MM.1S (cell line): ENCODE measurements at places on chromosomes 12 and 14.

DNA sequence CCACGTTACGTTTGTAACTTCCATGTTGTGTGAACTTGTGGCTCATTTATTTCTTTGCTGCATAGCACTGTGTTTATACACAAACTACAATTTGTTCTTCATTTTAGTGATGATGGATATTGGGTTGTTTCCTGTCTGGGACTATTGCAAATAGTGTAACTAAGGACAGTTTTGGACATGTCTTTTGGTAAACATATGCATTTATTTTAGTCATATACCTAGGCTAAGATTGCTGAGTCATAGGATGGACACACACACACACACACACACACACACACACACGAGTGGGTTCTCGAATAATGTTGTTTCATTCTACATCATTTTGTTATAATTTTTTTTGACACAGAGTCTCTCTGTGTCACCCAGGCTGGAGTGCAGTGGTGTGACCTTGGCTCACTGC lies 123.5 kb upstream of the CAND1 start:
- H3K27ac ChIP-seq, result no peak overlapping the region
- no peaks in the 10 kb centered on the region for H3K36me3 ChIP-seq
- DNase-seq, result no peak
- no peaks in the 10 kb centered on the region for H3K27me3 ChIP-seq
- H3K4me1 ChIP-seq, result no peaks in the 10 kb centered on the region
- no peak overlapping the region for H3K4me3 ChIP-seq

GRCh38 chr12:57749061-57749460 lies 3.0 kb downstream of the CDK4 start:
- no peak for DNase-seq
- no peaks in the 10 kb centered on the region for H3K27me3 ChIP-seq
- peaks cover 7% of the 10 kb centered on the region; the same call in 1 of the 2 replicates for H3K36me3 ChIP-seq
- H3K4me1 ChIP-seq, result peaks cover 23% of the 10 kb centered on the region
- no peak overlapping the region for H3K27ac ChIP-seq

DNA sequence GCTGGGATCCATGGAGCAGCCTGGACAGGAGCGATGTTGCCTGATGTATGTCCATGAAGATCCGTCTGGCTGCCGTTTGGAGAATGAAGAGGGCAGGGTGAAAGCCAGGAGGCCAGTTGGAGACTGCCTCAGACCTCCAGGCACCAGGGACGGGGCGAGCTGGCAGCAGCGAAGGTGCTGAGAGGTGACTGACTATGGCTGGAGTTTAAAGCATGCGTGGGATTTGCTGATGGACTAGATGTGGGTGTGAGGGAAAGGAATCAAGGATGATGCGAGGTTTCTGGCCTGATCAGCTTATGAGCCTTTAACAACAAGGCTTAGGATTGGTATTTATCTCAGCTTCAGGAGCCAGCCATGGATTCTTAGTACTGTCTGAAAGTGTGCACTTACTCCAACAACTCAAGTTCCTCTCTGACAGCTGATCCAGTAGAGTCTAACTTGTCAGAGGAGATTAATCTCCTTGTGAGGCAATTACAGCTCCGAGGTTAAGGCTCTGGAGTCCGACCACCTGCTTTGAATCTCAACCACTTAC lies 49.4 kb downstream of the DYNC1H1 start:
- no peaks in the 10 kb centered on the region for H3K36me3 ChIP-seq
- H3K27me3 ChIP-seq, result no peaks in the 10 kb centered on the region
- H3K4me3 ChIP-seq, result no peak overlapping the region
- no peak overlapping the region for H3K27ac ChIP-seq
- no peaks in the 10 kb centered on the region for H3K4me1 ChIP-seq
- no peak for DNase-seq

- H3K36me3 ChIP-seq, result no peaks in the 10 kb centered on the region
- no peaks in the 10 kb centered on the region for H3K27me3 ChIP-seq
- peak overlapping the region; percentile 51 for H3K27ac ChIP-seq
- peak overlapping the region; percentile 19 for H3K4me3 ChIP-seq
- peaks cover 16% of the 10 kb centered on the region for H3K4me1 ChIP-seq
These were observed 35.5 kb upstream of the SOCS2 start for GRCh38 chr12:93536766-93537488.

DNA sequence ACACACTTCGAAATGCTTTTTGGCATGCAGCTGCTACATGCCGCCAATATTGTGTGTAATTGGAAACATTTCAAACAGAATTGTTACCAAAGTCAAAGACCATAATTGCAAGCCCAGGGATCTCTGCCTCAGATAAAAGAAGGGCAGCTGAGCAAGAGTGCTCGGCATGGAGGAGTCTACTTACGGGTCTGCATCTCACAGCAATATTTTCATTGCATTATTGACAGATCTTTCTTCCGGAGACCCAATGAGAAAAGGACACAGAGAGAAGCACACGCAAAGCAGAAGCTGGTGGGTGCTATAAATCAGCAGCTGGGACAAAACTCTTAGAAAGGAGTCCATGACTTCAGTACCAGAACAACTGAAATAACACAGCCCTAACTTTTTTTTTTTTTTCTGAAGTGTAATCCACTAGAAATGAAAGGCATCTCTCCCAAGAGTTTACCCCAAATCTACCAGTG lies 4.9 kb downstream of the PRICKLE1 start:
- H3K4me1 ChIP-seq, result peaks cover 3% of the 10 kb centered on the region; the same call in 1 of the 2 replicates
- H3K27ac ChIP-seq, result no peak overlapping the region
- no peak for DNase-seq
- H3K36me3 ChIP-seq, result no peaks in the 10 kb centered on the region
- no peak overlapping the region for H3K4me3 ChIP-seq
- H3K27me3 ChIP-seq, result 0 out of 2 replicates have a peak, but pooled peaks cover 7% of the 10 kb centered on the region

- H3K4me3 ChIP-seq, result no peak overlapping the region
- H3K36me3 ChIP-seq, result no peaks in the 10 kb centered on the region
- H3K27me3 ChIP-seq, result no peaks in the 10 kb centered on the region
- no peak for DNase-seq
- H3K27ac ChIP-seq, result no peak overlapping the region
These were observed 366.7 kb downstream of the GALC start for GRCh38 chr14:87626266-87626665.

DNA sequence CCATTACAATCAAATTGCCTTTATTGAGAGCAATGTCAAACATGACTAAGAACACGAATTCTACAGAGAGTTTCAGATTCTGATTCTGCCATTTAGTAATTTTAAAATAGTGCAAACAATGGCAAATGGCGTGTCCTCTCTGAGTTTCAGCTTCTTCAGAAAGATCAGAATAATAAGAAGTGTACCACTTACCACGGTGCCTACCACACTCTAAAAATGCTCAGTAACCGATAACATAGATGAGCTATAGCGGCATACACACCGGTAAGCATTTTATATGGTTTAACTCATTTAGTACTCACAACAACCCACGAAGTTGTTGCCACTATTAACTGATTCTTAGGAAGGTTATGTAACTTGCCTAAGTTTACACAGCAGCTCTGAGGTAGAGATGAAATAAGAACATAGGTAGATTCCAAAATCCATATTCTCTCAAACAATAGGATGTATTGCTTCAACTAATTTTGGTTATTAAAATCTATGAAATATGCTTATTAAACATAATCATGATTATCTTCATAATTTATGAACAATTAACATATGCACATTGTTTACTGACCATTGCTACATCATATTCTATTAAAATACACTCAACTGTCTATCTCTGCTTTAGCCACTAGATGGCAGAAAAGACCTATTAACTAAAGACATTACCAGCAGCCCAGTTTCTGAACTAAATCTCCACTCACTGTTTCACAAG lies 38.3 kb downstream of the SLC6A15 start:
- H3K27ac ChIP-seq, result no peak overlapping the region
- H3K4me1 ChIP-seq, result peaks cover 5% of the 10 kb centered on the region; the same call in 1 of the 2 replicates
- no peaks in the 10 kb centered on the region for H3K27me3 ChIP-seq
- no peaks in the 10 kb centered on the region for H3K36me3 ChIP-seq

- H3K36me3 ChIP-seq, result no peaks in the 10 kb centered on the region
- no peaks in the 10 kb centered on the region for H3K27me3 ChIP-seq
- no peaks in the 10 kb centered on the region for H3K4me1 ChIP-seq
- DNase-seq, result no peak
- no peak overlapping the region for H3K4me3 ChIP-seq
- no peak overlapping the region for H3K27ac ChIP-seq
These were observed 3.8 kb downstream of the SRSF9 start for GRCh38 chr12:120465756-120466155.

DNA sequence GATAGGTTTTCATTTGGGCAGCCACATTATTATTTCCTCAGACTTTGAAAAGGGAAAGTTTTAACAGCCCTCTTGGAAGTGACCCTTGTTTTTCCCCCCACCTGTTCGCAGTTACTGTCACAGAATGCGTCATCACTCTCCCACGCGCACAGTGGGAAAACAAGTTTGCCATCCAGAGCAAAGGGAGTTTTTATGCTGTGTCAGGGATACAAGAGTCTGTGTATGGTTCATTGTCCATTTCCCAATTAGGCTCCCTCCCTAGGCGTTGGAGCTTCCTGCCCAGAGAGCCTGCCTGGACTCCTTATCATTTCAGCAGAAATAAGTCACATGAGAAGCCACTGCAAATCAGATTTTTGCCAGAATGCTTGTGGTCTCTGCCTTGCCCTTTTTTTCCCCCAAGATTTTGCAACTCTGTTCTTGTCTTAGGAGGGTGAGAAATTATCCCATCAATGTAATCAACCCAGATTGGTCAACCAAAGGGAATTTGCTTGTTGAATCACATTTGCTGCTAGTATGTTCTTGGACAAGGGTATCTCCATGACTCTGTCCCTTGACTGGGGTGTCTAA lies 104.1 kb downstream of the IGF1 start:
- H3K4me3 ChIP-seq, result no peak overlapping the region
- no peak overlapping the region for H3K27ac ChIP-seq
- no peaks in the 10 kb centered on the region for H3K36me3 ChIP-seq
- H3K27me3 ChIP-seq, result no peaks in the 10 kb centered on the region
- DNase-seq, result no peak
- no peaks in the 10 kb centered on the region for H3K4me1 ChIP-seq

DNA sequence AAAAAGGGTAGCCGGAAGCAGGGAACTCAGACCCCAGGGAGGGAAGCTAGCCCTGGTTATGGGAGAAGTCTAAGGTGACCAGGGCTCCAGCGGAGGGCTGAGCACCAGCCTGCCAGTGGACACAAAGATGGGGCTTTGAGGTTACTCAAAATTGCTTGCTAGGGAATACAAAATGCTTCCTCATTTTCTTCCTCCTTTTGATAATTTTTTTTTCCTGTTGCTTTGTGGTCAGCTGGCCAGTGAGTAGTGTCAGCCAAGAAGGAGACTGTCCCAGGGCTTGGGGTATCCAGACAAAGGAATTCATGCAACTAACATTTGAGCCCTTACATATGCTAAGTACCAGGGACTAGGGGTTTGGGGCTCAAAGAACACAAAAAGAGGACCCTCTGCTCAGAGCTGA lies 206.2 kb downstream of the PPM1H start:
- no peak overlapping the region for H3K4me3 ChIP-seq
- no peaks in the 10 kb centered on the region for H3K36me3 ChIP-seq
- H3K4me1 ChIP-seq, result 0 out of 2 replicates have a peak, but pooled peaks cover 6% of the 10 kb centered on the region
- no peak for DNase-seq
- H3K27ac ChIP-seq, result no peak overlapping the region

DNA sequence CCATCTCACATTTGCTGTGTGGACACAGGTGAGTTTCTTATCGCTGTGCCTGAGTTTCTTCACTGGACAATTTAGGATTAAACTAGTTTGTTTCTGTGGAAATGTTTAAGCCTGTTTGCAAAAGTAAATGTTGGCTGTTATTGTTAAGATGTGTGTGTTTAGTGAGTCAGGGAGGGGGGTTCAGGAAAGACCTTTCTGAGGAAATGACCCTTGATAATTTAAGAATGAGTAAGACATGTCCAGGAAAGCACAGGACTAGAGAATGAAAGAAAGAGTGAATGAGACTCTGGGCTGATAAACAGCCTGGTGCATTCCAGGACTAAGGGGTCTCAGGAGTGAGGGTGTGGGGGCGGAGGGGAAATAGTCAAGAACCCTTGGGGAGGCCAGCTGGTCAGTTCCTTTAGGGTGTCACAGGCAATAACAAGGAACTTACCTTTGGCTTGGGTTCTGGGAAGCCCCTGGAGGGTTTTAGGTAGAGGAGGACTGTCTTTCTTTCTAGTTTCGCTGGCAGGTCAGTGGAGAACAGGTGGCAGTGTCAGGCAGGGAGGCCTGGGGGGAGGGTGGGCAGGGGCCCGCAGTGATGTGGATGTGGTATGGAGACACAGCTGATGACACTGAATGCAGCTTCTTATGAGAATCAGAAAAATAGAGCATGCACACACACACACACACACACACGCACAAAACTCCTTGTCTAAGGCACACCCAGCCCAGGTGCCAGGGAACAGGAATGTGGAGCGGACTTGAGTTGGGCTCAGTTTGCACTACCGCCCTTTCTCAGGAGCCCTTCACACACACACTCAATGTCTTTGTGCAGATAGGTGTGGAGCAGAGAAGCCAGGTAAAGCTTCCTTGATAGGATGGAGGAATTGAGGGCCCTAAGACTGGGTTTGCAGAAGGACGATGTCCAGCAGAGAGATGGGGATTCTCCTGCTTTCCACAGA lies 1005.5 kb downstream of the VRK1 start:
- H3K4me3 ChIP-seq, result no peak overlapping the region
- H3K27me3 ChIP-seq, result no peaks in the 10 kb centered on the region
- H3K36me3 ChIP-seq, result no peaks in the 10 kb centered on the region
- no peak for DNase-seq

- peak; percentile 65 for DNase-seq
- H3K4me3 ChIP-seq, result no peak overlapping the region
- H3K36me3 ChIP-seq, result no peaks in the 10 kb centered on the region
- H3K27ac ChIP-seq, result no peak overlapping the region
These were observed 81.8 kb downstream of the EMP1 start for GRCh38 chr12:13278249-13278787.

- H3K4me1 ChIP-seq, result 0 out of 2 replicates have a peak, but pooled peaks cover 8% of the 10 kb centered on the region
- no peak for DNase-seq
- no peak overlapping the region for H3K4me3 ChIP-seq
- H3K27ac ChIP-seq, result no peak overlapping the region
- no peaks in the 10 kb centered on the region for H3K36me3 ChIP-seq
These were observed 112.0 kb upstream of the PDZRN4 start for GRCh38 chr12:41076114-41076513.

GRCh38 chr14:65986041-65986440 lies 500.1 kb upstream of the CCDC196 start:
- H3K4me3 ChIP-seq, result no peak overlapping the region
- DNase-seq, result no peak
- no peaks in the 10 kb centered on the region for H3K4me1 ChIP-seq
- no peaks in the 10 kb centered on the region for H3K36me3 ChIP-seq

GRCh38 chr14:68271913-68272391 lies 452.4 kb downstream of the RAD51B start:
- H3K4me1 ChIP-seq, result peaks cover 16% of the 10 kb centered on the region; the same call in 1 of the 2 replicates
- H3K4me3 ChIP-seq, result no peak overlapping the region
- no peaks in the 10 kb centered on the region for H3K36me3 ChIP-seq
- DNase-seq, result no peak
- no peaks in the 10 kb centered on the region for H3K27me3 ChIP-seq

GRCh38 chr12:25723336-25723735 lies 170.3 kb upstream of the LMNTD1 start:
- no peaks in the 10 kb centered on the region for H3K4me1 ChIP-seq
- no peak for DNase-seq
- H3K36me3 ChIP-seq, result no peaks in the 10 kb centered on the region
- H3K4me3 ChIP-seq, result no peak overlapping the region
